ENCODE measurements at places on chromosomes 7 and 10.
A peak's percentile ranks its signal among the peaks of the same experiment; 100 is the strongest.

DNA sequence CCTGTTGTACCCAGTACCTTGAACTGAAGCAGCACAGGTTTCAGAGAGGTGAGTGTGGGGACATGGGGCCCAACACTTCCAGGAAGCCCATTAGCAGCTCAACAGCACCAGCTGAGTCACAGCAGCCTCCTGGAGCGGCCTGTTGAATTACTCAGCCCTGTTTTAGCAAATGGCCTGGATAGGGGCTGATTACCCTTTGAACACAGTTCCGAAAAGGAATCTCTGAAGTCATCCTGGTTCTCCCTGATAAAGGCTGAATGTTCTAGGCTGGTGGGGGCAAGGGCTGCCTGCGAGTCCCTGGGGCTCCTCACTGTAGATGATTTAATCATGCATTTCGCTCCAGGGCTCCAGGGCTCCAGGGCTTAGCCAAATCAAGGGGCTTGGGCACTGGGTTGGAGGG is 287.5 kb downstream of the GRID1 start:
- no peak for DNase-seq

DNA sequence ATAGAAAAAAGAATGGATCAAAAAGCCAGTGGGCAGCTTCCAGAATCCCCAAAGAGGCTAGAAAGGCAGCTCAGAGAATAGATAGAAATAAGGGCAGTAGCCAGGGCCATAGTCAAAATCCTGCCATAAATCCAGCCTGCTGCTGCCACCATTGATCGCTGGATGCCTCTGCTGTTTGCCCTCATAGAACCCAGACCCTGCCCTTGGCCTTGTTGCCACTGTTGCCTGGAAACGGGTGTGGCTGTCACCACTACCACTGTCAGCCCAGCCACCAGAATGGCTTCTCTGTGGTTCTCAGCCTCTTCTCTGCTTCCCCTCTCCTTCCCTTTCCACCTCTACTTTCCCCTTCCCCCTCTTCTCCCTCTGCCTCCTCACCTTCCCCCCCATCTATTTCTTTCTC is 57.8 kb downstream of the HHEX start:
- DNase-seq, result no peak

DNA sequence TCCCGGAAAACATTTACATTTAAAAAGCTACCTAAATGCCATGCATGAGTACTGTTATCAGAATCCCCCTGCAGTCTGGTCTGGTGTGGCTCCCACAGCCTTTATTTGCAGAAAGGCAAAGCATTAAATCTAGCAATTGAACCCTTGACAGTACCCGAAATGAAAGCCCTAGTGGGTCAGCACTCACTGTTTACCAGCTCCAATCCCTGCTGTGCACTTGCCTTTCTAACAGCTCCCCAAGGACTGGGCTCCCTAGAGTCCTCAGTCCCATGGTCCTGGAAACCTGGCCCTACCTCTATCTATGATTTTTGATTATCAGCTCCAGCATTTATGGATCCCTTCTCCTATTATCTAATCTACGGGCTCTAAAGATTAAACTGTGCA is 1.9 kb upstream of the MACC1 start:
- DNase-seq, result no peak

- no peak for DNase-seq
Observed at GRCh38 chr10:24551161-24551560, 172.5 kb downstream of the ARHGAP21 start.

- DNase-seq, result peak; percentile 94
Observed at GRCh38 chr10:33277135-33277536, 57.3 kb downstream of the NRP1 start.

- DNase-seq, result no peak
Observed at GRCh38 chr10:93071674-93072224, 1.9 kb upstream of the CYP26A1 start.
